ENCODE measurements at places on chromosomes 4 and X.

GRCh38 chrX:112731793-112732192, 52.1 kb upstream of the LHFPL1 start:
- no peak for DNase-seq

GRCh38 chrX:31061091-31061490, 10.8 kb downstream of the FTHL17 start:
- no peak for DNase-seq

DNA sequence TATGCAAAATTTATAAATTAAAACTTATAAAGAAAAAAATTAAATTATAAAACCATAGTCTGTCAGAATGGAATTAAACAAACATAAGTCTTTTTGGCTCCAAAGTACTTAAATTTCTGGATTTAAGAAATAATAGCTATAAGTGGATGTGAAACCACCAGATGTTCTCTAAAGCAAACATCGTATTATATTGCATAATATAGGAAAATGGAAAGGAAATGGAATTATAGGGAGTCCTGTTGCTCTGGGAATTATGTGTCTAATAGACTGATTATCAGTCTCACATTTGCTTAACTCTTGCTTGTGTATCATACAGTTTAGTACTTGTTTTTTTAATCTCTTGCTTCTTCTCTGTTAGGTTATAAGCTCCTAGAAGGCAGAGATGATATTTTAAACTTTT, 819.2 kb downstream of the RAPGEF2 start:
- DNase-seq, result no peak

- DNase-seq, result no peak
Measured at GRCh38 chr4:81506731-81507130, 35.0 kb upstream of the RASGEF1B start.

GRCh38 chrX:96540111-96540631, 144.5 kb upstream of the DIAPH2 start:
- DNase-seq, result no peak

DNA sequence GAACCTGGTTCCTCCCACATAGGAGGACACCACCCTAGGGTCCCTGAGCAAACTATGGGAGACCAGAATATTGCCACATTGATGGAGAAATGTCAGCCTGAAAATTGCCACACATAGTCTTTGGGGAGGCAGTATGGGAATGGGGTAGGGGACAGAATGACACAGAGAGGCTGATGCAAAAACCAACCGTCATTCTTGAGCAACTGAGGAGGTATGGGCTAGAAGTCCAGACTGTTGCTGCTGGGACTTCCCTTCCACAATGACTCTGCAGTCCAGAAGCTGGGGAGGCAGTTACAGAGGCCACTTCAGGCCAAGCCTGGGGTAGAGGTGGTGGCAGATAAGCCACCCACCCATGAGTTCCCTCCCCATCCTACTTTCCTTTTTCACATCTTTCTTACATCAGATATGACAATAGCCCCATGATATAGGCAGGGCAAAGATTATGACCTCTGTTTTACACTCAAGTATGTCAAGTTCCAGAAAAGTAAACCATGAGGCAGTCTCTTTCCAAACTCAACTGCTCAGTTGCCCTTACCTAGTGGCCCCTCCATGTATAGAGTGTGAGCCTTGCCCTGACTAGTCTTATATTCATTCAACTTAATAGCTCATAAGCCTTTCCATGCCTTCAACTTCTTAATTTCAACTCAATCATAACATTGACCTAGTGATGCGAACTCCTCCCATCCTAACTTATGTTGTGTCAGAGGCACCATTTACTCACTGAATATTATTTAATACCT, 41.7 kb downstream of the VSIG4 start:
- no peak for DNase-seq

- DNase-seq, result no peak
Measured at GRCh38 chr4:121189326-121190215, 25.4 kb upstream of the TNIP3 start.

DNA sequence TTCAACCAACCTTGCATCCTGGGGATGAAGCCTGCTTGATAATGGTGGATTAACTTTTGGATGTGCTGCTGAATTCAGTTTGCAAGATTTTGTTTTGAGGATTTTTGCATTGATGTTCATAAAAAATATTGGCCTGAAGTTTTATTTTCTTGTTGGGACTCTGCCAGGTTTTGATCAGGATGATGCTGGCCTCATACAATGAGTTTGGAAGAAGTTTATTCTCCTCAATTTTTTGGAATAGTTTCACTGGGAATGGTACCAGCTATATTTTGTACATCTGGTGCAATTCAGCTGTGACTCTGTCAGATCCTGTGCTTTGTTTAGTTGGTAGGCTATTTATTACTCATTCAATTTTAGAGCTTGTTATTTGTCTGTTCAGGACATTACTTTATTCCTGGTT, 340.3 kb upstream of the TRAM1L1 start:
- DNase-seq, result no peak

DNA sequence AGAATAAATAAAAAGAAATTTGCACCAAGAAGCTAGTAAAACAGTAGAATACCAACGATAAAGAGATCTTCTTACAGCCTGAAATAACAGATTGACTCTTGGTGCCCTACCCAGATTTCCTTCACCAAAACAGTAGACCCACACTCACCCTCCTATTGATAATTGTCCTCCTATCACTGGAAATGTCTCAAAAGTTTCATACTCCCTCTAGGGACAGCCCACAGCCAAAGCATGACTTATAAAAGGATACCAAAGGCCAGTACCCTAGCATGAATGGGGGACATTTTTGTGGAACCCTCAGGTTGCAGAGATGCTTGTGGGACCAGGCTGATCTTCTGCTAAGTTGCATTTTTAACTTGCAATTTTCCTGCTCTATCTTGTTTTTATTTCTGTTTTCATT, 104.1 kb downstream of the INPP4B start:
- no peak for DNase-seq

GRCh38 chr4:2792711-2793585, at the start of gene SH3BP2:
Gene SH3BP2 (plus strand): TSS chr4:2793085. CDS start chr4:2820618, 27,533 bp downstream.
- DNase-seq, result peak; percentile 79

GRCh38 chrX:122972604-122973003, 211.5 kb upstream of the GRIA3 start:
- DNase-seq, result peak; percentile 36

GRCh38 chr4:120215350-120215749, 148.7 kb upstream of the MAD2L1 start:
- DNase-seq, result no peak

GRCh38 chr4:92307866-92308265, 4.1 kb downstream of the GRID2 start:
- DNase-seq, result no peak

GRCh38 chrX:22024577-22024976, 7.5 kb upstream of the PHEX start:
- DNase-seq, result no peak

DNA sequence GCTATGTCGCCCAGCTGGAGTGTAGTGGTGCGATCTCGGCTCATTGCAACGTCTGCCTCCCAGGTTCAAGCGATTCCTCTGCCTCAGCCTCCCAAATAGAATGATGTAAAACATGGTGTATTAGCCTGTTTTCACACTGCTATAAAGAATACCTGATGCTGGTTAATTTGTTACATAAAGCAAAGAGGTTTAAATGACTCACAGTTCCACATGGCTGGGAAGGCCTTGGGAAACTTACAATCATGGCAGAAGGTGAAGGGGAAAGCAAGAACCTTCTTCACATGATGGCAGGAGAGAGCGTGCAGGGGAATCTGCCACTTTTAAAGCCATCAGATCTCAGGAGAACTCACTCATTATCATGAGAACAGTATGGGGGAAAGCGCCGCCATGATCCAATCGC, 1191.8 kb downstream of the ARAP2 start:
- DNase-seq, result no peak

DNA sequence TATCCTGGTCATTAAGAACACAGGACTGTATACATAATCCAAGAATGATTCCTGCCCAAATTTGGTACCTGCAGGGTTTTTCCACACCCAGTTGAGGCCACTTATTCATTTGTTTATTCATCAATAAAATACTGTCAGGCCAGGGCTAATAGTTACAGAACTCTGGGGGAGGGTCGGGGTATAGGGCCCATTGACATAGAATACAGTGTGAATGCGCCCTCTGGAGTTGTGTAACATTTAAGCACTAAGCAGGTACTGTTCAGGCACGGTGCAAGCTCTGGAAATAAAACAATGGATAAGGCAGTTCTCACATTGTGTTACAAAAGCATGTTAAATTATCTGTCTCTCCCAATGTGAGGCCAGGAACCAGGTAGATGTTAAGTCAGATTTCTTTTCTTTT, 30.8 kb upstream of the LRBA start:
- no peak for DNase-seq

DNA sequence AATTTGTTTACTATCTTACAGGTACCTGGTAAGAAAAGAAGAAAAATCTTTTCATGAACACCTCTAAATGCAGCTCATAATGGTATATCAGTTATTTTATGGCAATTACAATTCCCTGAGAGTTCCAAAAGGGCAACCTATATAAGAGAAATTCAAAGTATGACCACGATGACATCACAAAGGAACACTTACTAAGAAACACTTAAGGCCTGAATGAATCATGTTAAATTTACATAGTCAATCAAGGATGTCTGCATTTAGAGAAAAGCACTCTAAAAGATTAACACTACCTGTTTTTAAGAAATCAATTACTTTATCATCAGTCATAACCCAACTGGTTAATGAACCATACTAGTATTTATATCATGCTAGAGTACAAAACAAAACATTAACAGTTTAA, 63.9 kb downstream of the LCORL start:
- DNase-seq, result no peak

DNA sequence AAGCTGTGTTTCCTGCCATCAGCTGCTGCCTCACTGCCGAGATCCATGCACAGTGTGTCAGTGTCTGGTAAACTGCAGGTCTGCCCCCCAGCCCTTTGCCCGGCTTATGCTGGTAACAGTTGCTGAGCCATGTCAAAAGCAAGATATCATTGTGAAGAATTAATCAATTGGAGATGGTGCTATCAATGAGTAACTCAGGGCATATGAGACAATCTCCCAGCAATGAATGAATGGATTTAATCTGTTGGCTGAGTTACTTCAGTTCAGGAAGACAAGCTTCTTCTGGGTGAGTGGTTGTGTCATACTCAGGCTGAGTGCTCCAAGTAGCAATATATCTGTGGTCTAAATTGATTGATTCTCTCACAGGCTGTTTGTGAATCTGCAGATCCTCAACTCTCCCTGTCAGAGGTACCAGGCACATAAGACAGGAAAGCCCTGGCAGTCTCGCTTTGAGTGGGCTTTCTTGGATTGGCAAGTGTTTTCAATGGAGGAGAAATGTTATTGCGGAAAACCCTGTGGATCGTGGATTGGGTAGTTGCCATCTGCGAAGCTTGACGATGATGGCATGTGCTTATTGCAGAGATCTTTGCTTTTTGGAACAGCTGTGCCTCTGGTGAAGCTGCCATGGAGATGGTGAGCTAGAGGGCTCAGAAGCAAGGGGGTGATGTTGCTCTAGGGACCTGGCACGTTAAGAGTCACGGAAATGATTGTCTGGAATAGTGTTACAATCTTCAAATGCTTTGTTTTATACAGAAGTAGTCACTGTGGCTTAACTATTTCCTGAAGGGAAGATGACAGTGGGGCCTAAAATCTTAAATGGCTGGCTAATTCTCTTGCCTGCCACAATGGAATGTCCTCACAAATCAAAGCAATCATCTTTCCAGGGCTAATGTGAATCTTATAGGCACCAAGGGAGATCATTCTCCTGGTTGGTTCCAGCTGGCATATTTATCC, 147.6 kb upstream of the TBC1D9 start:
- no peak for DNase-seq

GRCh38 chrX:153635388-153635787, 11.6 kb upstream of the DUSP9 start:
- DNase-seq, result peak; percentile 76

GRCh38 chr4:99622341-99622740, 35.3 kb downstream of the C4orf54 start:
- DNase-seq, result no peak

- DNase-seq, result no peak
Measured at GRCh38 chr4:108779958-108780357, 17.1 kb upstream of the ETNPPL start.

- no peak for DNase-seq
Measured at GRCh38 chrX:19003756-19004155, 19.8 kb upstream of the PHKA2 start.

GRCh38 chr4:165532976-165533375, 154.2 kb downstream of the CPE start:
- no peak for DNase-seq

GRCh38 chr4:84547211-84547610, 35.7 kb upstream of the CDS1 start:
- DNase-seq, result no peak

DNA sequence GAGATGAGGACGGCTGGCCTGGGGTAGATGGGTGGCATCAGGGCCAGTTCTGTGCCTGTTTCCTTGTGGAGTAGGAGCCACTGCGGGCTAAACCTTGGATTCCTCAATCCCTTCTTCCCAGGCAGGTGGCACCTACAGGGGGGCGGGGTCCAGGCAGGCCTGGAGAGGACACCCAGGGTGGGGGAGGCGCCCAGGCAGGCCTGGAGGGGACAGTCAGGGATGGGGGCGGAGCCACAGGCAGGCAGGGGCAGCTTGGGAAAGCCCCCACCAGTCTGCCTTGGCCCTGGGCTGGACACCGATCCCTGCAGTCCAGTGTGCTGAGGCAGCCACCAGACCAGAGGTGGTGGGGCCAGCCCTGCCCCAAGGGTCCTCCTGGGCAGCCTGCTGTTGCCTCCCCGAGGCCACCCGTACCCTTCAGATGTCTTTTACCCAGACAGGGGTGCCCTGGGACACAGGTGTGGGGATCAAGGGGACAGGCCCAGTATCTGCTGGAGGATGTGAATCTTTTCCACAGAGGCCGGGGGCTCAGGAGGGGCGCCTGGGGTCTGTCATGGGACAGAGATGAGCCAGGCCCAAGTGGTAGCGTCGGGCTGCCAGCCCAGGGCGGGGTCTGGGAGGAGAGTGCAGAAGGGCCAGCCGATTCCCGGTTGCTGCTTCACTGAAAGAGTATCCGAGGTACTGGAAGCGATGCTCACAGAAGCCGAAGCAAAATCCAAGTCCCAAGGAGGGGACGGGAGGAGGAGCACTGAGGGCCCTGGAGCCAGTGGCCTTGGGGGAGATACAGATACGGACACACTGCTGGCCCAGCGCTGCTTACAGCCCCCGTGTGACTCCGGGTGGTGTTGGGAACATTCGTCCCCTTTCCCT, 34.5 kb downstream of the LRPAP1 start:
- DNase-seq, result no peak

- DNase-seq, result no peak
Measured at GRCh38 chr4:182608525-182608924, 308.7 kb downstream of the DCTD start.

- no peak for DNase-seq
Measured at GRCh38 chr4:98976716-98977115, 18.8 kb upstream of the METAP1 start.

All from chondrocyte (in vitro differentiated cells).